Fibroblast of skin of abdomen (primary cell): ENCODE measurements at places on chromosomes 7 and 10.
A peak's percentile ranks its signal among the peaks of the same experiment; 100 is the strongest.

GRCh38 chr7:53607961-53608360, 572.5 kb downstream of the POM121L12 start:
- no peak for DNase-seq

DNA sequence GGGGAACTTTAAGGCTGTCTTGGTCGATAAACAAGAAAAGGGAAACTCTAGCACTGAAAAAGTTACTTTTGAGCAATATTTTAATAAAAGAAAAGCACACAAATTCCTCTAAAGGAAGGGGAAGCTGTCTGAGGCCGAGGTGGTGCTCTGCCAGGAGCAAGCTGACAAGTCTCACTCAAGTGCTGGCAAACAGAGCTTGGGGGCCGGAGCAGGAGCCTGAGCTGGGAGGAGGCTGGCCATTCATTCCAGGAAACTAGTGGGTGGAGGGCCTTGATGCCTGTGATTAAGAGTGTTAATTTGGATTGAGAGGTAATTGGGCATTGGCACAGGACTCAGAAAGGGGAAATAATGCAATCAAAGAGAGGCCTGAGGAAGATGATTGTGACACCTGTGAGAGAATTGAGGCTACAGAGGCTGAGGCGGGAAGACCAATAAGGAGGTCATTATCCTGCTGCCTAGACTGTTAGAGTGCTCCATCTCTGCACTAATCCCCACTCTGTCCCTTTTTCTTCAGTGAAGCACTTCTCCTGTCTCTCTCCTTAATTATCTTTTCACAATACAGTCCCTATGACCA, 154.9 kb upstream of the COL1A2 start:
- no peak for DNase-seq

- DNase-seq: no peak
Observed at GRCh38 chr10:3698312-3698711, 86.7 kb downstream of the KLF6 start.

- DNase-seq: peak; percentile 95
Observed at GRCh38 chr10:5594271-5595049, 69.7 kb downstream of the CALML3 start.

DNA sequence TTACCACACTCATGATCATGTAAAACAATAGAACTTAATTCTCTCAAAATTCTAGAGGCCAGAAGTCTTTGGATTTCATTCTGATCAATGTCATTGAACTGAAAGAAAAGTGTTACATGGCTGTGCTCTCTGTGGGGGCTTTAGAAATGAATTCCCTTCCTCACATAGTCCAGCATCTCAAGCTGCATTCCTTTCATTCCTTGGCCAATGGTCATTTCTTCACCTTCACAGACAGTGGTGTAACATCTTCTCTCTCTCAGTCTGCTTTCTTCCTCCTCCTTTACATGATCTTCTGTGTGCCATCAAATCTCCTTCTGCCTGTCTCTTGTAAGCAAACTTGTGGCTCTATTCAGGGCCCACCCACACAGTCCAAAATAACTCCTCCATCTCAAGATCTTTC, 735.3 kb downstream of the SUGCT start:
- peak; percentile 49 for DNase-seq

GRCh38 chr7:25959168-25959734, 192.7 kb upstream of the NFE2L3 start:
- no peak for DNase-seq

DNA sequence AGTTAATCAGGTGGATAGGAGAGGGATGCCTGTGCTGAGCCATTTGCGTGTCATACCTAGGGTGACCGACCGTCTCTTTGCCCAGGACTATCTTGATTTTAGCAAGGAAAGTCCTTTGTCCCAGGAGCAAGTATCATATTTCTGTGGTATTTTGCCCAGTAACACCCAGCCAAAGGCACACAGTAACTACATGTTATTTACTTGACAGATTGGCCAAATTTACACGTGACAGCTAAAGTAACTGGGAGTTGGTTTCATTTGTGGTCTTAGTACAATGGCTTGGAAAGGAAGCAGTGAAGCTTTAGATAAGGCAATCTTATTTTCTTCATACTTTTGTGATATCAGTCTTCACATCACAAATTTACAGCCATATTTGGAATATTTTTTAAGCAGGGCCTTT, 142.1 kb downstream of the JCAD start:
- DNase-seq: no peak

- peak; percentile 46 for DNase-seq
Observed at GRCh38 chr10:111076682-111077478, at the start of gene ADRA2A. TSS of gene ADRA2A (plus strand) at chr10:111077029. CDS start at chr10:111077997, 968 bp downstream.

DNA sequence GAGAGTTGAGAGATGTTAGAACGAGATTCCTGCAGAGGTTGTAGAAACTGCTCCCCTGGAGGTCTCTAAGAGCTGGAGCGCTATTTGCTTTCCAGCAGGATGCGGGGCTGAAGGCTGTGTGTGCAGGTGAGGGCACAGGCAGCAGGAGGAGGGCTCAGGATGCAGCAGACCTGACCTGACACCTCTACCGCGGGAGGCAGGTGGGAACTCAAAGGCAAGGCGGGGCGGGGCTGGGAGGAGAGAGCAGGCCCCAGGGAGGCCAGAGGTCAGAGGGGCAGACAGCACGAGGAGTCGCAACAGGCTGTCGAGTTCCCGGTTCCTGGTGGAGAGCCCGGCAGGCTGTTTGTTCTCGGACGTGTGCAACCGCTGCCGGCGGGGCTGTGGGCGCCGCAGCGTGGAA, 7.9 kb upstream of the CRTAC1 start:
- DNase-seq: no peak

DNA sequence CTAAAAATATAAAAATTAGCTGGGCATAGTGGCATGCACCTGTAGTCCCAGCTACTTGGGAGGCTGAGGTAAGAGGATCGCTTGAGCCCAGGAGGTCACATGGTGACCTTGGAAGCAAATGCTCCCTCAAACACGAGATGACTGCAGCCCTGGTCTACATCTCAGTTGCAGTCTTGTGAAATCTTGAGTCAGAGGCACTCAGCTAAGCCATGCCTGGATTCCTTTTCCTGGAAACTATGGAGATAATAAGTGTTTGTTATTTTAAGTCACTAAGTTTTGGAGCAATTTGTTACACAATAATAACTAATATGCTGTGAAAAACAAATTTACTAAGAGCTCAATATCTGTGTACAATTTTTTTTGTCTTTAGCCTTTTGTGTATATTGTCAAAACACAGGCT, 284.3 kb upstream of the KAT6B start:
- DNase-seq: peak; percentile 54

DNA sequence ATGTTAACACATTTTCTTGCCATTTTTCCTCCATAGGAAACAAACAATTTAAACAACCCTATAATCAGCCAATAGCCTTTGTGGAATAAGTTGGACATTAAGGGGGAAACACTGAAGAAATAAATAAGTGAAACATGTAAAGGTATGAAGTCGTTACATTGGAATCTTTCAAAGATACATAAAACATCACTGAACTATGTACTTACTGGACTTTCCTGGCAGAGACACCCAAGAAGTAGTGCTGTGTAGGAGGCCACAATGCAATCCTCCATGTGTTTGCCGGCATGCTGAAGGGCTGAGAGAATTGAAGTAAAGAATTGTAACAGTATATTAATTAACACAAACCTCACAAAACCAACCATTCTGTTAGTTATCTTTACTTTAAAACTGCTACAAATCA, 76.5 kb upstream of the GRID1 start:
- peak; percentile 83 for DNase-seq

DNA sequence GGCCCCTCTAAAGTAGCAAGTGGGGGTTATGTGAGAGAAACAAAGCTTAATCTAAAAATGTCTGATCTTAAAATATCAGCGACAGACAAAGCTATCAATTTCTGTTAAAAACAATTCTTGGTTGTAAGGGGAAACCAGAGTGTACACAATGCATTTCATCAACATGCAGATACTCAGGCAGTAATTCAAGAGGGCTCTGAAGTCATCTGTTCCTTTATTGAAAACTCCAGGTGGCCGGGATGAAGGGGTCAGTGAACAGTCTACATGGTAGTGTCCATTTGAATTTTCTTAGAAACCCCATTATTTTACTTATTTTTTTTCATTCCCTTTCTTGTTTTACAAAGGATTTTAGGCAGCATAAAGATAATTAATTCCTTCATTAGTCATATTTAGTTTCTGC, 36.7 kb upstream of the BTBD16 start:
- DNase-seq: no peak

DNA sequence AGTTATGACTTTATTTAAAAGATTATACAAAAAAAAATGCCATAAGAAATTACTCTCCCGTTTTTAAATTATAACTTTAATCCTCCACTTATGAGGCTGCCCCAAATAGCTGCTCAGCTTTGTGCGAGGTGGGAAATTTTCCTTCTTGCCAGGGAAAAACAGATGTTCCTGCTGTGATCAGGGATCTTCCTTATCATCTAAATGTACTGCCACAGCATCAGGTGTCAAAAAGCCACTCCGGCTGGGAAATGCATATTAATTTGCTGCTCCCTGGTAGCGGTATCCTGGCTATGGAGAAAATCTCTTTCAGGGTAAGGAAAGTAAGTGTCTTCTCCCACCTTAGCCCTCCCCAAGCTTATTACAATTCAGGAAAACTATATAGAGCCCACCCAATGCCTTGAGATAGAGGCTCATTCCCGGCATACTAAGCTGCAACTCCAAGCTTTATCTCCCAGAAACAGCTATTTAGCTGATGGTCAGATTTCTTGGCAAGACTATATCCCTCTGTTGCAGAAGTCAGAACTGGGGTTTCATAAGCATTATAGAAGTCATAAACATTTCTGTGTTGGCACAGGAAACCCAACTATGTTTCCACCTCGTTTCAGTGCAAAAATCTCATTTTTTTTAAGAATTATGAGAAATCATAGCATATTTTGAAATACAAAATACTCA, 360.4 kb downstream of the PARD3 start:
- peak; percentile 5 for DNase-seq

GRCh38 chr10:5198386-5198785, 1.7 kb downstream of the AKR1C4 start:
- DNase-seq: no peak

- no peak for DNase-seq
Observed at GRCh38 chr7:6167004-6167551, 105.3 kb downstream of the CYTH3 start.

DNA sequence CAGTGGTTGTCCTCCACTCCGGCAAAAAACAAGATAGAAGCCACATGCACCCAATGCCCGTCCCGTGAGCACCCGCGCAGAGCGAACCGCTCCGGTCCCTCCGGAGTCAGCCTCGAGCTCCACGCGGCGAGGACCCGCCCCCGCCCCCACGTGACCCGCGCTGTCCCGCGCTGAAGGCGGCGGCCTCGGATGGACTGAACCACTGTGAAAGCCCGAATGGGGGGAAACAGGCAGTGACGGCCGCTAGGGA, 766 bp upstream of the EIF3B start:
- DNase-seq: peak; percentile 91

DNA sequence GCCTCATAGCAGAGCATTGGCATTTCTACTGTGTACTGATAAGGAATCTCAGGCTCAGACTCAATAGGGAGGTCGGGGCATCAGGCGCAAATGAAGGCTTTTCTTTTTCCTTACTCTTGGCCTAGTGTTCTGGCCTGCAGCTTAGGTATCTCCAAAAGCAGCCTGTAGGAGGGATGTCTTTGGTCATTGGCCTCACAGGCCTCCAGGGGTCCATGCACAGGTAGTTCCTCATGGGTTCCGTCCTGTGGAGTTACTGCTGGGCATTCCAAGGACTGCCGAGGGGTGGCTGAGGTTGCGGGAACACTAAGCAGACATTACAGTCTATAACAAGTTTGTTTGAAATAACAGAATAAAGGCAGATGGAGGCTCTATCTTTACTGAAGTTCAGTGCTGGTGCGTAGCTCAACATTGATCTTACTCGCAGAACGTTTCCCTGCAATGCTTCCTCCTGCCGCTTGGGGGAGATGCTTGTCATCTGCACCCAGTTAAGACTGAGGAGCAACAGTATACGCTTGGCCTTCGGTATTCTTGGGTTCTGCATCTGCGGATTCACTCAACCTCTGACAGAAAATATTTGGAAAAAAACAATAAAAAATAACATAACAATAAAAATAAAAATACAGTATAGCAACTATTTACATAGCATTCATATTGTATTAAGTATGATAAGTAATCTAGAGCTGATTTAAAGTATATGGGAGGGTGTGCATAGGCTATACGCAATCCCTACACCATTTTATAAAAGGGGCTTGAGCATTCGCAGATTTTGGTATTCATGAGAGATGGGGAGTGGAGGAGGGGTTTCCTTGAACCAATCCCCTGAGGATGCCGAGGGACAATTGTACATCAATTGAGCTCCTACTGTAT, 58.9 kb downstream of the SH2D4B start:
- peak; percentile 23 for DNase-seq

DNA sequence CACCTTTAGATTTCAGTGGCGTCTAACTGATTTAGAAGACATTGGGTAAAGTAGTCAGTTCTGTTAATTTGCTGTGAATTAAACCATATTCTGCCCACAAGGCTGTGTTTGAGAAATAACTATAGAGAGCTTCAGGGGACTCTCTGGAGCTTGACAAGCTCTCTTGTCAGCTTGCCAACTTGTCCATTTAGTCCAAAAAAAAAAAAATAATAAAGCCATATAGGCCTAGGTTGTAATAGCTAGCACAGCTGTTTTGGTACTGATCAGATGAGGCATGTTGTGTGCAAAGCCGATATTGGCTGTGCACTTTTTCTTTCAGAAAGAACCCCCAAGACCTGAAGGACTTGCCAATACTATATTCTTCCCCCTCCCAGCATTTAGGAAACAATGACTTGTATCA, 20.2 kb upstream of the ZNF282 start:
- DNase-seq: no peak

DNA sequence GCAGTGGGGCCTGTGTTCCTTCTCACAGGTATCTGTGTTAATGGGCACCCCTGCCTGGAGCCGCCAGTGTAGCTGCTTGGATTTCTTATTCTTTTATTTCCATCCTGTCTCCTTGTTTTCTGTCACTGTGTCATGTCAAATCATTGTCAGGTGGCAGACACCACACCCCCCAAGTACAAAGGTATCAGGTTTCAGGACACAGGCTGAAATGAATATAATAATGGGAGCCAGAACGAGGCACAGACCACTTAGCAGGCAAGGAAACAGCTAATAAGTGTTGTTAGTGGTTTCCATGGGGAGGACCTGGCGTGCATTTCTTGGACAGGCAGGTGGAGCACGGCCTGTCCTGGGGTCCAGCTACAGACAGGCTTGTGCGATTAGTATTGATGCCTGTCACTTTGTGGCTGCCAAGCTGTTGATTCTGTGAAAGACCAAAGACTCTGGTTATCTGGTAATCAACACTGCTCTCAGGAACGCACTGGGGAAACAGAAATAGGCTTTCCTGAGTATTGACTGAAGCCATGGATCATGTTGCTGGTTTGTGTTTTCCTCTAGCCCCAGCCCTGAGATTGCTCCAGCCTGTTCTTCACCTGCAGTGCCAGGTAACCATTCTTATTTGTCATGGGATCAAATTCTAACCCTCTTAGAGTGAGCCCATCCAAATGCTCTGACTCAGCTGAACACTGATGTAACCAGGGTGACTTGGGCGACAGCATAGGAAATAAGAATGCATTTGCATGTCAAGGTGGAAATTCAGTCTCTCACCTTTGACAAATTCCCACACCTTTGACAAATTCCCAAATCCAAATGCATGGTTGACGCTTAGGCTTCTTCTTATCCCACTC, 1002.0 kb downstream of the LRMDA start:
- DNase-seq: no peak

- no peak for DNase-seq
Observed at GRCh38 chr7:44244282-44244681, 43.5 kb downstream of the YKT6 start.
